ENCODE measurements at places on chromosomes 12 and 14.

DNA sequence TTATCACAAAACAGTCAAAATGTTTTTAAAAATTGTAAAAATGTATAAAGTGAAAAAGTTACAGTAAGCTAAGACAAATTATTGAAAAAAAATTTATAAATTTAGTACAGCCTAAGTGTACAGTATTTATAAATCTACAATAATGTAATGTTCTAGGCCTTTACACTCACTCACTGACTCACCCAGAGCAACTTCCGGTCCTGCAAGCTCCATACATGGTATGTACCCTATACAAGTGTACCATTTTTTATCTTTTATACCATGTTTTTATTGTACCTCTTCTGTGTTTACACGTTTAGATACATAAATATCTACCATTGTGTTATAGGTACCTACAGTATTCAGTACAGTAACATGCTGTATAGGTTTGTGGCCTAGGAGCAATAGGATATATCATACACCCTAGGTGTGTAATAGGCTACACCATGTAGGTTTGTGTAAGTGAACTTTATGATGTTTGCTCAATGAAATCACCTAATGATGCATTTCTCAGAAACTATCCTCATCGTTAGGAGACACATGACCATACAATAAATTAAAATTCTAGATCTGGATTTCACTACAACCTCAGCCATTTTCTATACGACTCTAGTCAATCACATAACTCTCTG lies 66.8 kb downstream of the TXNDC16 start:
- no peak for DNase-seq

DNA sequence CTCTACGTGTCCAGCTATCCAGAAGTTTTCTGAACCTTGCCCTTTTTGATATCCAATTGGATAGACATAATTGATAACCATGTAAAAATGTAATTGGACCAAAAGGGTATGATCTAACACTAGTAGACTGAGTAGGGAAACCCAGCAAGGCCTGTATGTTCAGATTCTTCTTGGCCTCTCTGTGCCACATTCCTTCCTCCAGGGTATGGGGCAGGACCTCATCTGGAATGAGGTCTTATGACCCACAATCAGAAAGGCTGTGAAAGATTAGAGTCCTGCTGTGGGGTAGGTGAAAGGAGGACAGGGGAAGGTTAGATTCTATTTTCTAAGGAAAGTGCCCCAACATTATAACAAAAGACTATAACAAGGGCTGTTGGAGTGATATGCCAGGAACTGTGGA lies 51.3 kb upstream of the A2ML1 start:
- DNase-seq, result no peak

DNA sequence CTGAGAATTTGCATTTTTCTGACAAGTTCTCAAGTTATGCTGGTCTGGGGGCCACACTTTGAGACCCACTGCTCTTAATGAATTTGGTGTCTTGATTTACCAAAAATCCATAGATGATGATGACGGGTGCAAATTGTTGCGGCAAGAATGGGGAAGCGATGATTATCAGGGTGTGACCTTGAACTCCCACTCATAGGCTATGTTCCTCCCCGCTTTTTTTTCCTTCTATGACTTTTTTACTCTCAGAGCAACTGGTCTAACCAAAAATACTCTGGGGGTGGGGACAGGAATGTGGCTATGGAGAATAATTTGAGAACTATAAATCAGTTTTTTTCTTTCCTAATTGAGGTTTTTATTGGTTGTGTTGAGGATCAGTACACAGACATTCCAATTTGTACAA lies 83.6 kb downstream of the PPFIBP1 start:
- no peak for DNase-seq

GRCh38 chr12:13125996-13126395 lies 22.5 kb upstream of the GSG1 start:
- no peak for DNase-seq

DNA sequence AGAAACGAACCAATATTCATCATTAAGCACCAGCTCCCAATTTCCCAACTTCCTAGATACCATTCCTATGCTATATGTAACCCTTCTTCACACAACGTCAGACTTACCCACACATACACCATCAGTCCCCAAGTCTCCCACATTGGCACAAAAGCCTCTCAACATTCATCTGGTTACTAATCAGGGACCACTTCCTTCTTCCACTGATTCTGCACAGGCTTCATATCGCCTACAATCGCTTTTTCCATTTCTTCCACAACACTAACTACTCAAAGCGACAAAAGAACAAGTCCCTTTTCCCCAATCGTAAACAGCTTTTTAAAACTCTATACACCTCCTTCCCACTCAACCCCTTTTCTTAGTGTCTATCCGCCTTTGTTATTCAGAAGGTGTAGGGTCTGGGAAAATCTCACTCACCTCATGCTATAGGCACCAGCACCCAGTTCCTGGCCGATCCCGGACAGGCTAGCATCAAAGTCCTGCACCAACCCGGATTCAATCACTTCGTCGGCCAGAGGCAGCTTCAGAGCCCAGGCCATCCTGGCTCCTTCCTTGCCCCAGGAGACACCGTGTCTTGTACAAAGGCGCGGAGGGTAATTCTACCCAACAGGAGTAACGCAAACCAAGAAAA lies 936 bp downstream of the TFCP2 start:
- no peak for DNase-seq

GRCh38 chr14:102898298-102898697 lies 24.2 kb upstream of the AMN start:
- DNase-seq, result no peak

- no peak for DNase-seq
Measured at GRCh38 chr12:94628369-94628768, 22.0 kb downstream of the TMCC3 start.

GRCh38 chr14:56057767-56058166 lies 60.4 kb upstream of the PELI2 start:
- DNase-seq, result no peak

Data from activated CD8-positive, alpha-beta memory T cell treated with anti-CD3 and anti-CD28 coated beads for 48 hours (primary cell).